Right cardiac atrium (tissue), 5 donors: ENCODE measurements at places on chromosomes 7 and 10. TPM values are rescaled to one million over a fixed set of nuclear protein-coding genes. Genes with fewer than 3 reads are reported as not detected.
A peak's percentile ranks its signal among the peaks of the same experiment; 100 is the strongest.

GRCh38 chr7:116672596-116673456, 830 bp downstream of the MET start:
- no peak for DNase-seq

Gene NPY4R
- total RNA-seq, result not detected

DNA sequence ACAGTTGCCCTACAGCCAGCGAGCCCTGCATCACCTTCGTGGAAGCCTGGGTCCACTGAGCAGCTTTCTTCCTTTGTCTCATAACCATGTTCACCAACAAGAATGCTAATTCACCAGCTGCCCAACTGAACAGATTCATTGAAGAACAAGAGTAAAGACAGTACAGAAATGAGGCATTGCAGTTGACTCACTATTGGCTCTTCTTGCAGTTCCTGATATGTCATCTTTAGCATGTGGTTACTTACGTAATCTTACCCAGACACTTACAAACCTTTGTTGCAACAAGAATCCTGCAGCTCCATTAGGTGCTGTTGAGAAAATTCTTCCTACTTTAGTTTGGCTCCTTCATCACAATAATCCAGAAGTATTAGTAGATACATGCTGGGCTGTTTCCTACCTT, 174.0 kb upstream of the TPK1 start:
- DNase-seq, result no peak

- DNase-seq, result no peak
Observed at GRCh38 chr10:21724020-21724589, 190.1 kb downstream of the MLLT10 start.

DNA sequence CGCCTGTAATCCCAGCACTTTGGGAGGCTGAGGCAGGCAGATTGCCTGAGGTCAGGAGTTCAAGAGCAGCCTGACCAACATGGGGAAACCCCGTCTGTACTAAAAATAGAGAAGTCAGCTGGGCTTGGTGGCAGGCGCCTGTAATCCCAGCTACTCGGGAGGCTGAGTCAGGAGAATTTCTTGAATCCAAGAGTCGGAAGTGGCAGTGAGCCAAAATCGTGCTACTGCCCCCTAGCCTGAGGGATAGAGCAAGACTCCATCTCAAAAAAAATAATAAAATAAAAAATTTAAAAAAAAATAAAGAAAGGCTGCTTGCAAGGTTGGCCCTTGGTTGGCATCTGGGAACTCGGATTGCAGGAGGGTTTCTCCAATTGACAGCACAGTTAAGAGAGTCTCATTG, 221.6 kb downstream of the DGKI start:
- DNase-seq, result no peak

- DNase-seq, result peak; percentile 42
Observed at GRCh38 chr10:14653271-14654161, 121.2 kb downstream of the FAM107B start.

DNA sequence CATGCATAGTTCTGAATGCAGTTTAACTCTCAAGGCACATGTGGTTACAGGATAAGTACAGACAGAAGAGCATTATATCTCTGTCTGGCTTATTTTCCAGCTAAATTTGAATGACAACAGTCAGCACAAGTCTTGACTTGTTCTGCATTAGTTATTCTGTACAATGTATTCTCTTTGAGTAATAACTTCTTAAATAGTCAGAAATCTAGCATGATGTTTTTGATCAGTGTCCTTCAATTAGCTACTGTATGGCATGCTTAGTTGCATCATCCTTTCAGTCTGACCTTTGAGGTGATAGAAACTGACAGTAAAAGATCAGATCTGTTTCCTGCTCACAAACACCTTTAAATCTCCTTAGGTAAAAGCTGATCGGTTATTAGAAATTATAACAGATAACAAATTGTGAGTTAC, 118.1 kb downstream of the ARL4A start:
- no peak for DNase-seq

DNA sequence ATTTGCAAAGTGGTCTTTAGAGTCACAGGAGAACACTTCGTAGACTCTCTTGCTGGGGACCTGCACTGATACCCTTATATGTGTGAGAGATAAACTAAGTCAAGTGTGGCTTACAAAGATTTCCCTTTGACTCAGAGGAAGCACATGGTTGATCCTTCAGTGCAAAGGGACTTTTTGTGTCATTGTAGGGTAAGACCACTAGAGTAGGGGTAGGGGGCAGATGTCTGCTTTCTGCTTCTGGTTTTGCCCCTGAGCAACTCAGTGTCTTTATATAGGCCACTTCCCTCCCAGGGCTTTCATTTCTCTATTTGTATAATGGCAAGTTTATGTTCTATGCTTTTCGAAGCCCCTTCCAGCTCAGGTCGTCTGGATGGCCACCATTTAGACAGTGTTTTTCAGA, 281.7 kb downstream of the SORCS3 start:
- DNase-seq, result no peak

DNA sequence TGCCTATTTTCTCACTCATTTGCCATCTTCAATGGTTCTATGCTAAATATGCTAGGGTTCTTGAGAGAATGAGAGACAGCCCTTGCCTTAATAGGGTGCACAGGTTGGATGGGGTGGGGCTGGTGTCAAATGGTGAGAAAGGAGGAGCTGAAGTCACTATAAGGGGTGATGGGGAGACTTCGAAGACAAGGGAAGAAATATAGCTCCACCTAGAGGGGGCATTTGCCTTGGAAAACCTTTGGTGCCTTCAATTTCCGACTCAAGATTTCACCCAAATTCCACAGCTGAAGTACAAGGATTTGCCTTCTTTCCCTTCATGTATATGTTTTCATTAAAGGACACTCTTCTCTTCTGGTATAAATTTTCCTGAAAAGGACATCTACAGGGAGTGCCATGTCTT, 5.6 kb downstream of the PTN start:
- DNase-seq, result no peak

Gene TWIST1
- total RNA-seq, result 3.2 TPM

DNA sequence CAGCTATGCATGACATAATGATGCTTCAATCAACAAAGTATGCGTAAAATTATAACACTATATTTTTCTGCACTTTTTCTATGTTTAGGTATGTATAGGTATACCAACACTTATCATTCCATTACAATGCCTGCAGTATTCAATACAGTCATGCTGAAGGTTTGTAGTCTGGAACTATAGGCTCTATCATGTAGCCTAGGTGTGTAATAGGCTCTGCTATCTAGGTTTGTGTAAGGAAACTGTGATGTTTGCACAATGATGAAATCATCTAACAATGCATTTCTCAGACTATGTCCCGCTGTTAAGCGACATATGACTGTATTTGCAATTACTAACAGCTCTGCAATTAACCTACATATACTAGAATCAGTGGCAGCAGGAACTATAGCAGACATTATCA, 1447.5 kb downstream of the GATA3 start:
- DNase-seq, result no peak

DNA sequence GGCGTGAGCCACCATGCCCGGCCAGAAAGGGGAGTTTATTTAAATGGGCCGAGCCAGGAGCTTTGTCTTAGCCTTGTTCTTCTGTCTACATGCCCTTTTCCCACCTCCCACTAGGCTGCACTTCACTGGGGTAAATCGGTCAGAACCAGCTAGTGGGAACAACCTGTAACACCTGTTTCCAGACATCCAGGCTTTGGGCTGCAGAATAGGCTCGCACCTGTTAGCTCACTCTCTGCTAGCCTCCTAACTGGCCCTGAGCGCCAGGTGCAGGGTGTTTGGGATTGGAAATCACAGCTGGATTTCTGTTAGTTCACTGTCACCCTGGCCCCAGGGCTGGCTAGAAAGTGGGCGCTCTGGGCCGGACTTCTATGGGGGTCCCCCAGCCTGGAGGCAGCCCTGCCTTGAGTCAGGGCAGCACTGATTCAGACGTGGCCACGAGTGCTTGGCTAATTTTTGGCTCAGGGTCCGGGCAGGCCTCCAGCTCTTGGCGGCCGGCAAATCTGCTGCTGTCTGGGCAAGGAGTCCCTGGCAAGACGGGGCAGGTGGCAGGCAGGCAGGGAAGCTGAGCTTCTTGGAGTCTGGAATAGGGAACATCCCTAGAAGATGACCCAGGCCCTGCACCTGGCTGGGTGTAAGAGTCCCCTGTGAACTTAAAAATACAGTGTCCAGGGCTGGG, 48.6 kb downstream of the GTF2IRD1 start:
- DNase-seq, result peak; percentile 64

DNA sequence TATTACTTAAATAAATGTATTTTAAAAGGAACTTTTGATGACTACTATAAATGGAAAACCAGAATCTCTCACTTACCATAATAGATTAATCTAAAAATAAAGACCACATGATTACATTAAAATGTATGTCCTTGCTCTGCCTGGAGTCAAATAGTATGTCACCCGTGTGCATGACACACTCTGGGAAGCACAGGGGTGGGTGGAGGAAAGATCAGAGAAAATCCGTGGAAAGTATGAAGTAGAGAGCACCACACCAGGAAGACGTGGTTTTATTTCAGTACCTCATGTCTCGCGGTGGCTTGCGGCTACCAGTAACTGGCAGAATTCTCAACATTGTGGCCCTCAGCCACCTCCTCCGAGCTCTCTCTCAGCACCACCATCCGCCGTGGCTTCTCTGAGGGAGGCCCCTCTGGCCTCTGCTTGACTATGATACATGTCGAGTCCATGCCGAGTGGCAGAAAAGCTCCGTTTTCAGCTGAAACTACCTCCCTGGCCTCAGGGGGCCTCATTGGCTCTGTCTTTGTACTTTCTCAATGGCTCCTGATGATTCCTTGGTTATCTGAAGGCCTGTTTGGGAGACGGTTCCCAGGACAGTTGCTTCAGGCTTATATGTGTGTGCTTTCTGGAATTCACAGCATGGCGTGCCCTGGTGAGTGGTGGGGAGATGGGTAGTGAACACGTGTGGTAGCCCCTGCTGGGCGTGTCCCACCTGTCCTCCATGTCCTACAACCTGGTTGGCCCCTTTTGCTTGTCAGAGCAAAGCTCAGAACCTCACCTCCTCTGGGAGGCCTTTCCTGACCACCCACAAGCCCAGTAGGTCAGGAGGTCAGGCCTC, 49.8 kb downstream of the LHPP start:
- no peak for DNase-seq

- peak; percentile 41 for DNase-seq
Observed at GRCh38 chr7:95199779-95200558, 124.4 kb downstream of the PON1 start.

- DNase-seq, result no peak
Observed at GRCh38 chr7:139351027-139351426, 8.7 kb upstream of the LUC7L2 start.

- no peak for DNase-seq
Observed at GRCh38 chr10:30080161-30080560, 20.8 kb upstream of the JCAD start.

DNA sequence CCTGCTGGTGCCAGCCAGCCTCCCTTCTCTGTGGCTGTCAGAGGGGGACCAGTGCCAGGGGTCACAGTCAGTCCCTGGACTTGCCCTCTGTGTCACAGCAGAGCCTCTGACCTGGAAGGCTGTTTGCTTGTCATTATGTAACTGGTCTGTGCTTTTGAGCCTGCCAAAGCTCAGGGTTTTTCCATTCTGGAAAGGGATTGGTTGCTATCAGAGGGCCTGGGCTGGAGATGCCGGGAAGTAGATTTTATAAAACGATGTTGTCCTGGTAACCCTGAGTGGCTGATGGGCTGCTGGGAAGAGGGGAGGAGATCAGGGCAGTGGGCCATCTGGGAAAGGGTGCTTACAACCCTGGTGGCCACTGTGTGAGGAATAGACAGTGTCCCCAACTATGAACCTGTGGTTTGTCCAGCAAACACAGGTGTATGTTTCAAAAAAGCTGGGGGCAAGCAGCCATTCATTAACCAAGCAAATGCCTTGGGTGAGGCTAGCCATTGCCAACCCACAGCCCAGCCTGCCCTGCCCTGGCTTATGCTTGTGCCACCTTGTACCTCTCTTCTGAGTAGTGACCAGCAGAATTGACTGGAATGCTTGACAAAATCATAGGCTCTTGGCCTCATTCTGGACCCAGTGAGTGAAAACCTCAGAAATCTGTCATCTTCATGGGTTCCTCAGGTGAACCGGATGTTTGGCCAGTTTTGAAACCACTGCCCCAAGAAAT, 21.6 kb downstream of the SFTPD start:
- peak; percentile 26 for DNase-seq

Gene NAT16
- not detected for total RNA-seq

DNA sequence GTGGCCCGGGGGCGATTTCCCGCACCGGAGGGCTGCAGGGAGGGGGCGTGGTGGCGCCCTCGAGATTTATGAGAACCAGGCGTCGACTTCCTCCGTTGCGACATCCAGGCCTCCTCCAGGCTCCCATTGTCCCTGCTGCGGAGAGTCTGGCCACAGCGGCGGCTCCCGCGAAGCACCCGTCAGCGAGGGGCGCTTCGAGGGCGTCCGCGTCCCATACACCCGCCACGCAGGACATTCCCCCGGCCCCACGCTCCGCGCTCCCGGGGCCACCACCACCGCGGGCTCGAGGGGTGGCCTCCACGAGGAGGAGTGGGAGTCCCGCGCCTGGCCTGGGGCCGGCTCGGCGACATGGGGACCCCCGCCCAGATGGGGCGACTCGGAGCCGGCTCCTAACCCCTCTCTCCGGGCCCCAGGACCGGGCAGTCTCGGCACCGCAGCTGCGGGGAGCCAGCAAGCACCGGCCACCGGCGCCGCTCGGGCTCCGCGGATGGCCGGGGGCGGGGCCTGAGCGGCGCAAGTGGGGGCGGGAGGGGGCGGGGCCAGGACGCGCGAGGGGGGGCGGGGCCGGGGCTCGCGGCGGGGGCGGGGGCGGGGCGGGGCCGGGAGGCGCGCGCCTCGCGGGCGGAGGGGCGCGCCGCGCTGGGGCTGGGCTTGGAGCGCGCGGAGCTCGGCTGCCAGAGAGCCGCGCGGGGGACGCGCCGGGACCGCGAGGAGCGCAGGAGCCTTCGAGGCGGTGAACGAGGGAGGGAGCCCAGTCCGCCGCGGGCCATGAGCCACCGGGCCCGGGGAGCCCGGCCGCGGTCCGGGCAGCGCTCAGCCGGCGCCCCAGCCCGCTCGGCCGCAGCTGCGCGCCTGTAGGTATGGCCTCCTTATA, at the start of gene SH2B2:
SH2B2 (plus strand) TSS at position 632 of the 874 bp plus-strand sequence. CDS start 13,683 bp downstream, outside the sequence.
- DNase-seq, result peak; percentile 90

- DNase-seq, result no peak
Observed at GRCh38 chr10:5411941-5412276, 448 bp upstream of the NET1 start.

GRCh38 chr7:123647106-123647730, 8.4 kb upstream of the LMOD2 start:
- DNase-seq, result no peak

DNA sequence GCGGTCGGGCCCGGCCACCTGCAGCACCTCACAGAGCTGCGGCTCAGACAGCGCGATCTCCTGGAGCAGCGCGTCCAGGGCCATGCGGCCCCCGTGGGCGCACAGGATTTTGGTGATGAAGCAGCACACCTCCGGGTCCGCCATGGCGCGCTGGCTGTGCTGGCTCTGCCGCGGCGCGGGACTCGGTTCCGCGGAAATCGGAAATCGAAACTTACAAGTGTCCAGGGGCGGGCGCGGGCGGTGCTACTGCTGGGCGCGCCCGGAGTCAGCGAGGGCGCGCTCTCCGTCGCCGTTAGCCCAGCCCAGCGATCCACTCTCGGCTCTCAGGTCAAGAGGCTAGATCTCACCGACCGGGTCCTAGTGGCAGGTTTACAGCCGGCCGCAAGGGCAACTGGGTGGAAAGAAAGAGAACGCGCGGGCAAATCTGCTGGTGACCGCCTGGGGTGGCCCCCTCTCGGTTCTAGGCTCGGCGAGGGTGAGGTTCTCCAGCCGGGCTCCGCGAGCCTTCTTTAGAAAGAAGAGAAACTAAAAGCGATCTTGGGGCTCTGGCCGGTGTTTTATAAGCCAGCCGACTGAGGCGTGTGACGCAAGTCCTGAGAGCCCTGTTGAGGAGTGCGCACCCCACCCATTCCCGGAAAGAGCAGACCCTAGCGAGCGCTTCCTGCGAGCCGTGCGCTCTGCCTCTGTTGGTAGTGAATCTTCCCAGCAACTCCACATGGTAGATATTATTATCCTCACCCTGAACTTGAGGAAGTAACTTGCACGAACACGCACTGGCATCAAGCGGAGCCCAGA, at the start of gene ZC3HAV1:
ZC3HAV1 (minus strand) TSS at position 533 of the 795 bp plus-strand sequence; CDS start at position 144, 389 bp downstream.
- peak; percentile 91 for DNase-seq
